Astrocyte of the hippocampus (primary cell): ENCODE measurements at places on chromosomes 4 and X.
A peak's percentile ranks its signal among the peaks of the same experiment; 100 is the strongest.

GRCh38 chr4:179817317-179817716 is 2375.1 kb upstream of the AGA start:
- no peak for DNase-seq

- DNase-seq, result no peak
Observed at GRCh38 chr4:89994176-89994873, 99.7 kb downstream of the MMRN1 start.

DNA sequence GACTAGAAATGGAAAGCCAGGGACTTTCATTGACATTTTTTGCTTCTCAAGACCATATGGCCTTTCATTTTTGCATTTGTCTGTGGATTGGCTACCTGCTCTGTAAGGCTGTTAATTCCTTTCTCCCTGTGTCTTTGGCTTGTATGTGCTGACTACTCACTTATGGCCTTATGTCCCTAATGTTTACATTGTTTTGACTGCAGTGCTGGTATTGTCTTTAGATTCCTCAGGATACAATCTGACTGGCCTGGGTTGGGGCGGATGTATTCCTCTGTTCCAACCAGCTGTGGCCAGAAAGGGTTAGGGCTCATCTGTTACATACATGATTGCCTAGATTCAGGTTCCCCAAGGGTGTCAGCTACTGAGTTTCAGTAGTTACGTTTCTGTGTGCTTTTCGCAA is 108.1 kb downstream of the RAPGEF2 start:
- DNase-seq, result no peak

- DNase-seq, result no peak
Observed at GRCh38 chr4:77006753-77007353, 57.3 kb downstream of the SEPTIN11 start.

DNA sequence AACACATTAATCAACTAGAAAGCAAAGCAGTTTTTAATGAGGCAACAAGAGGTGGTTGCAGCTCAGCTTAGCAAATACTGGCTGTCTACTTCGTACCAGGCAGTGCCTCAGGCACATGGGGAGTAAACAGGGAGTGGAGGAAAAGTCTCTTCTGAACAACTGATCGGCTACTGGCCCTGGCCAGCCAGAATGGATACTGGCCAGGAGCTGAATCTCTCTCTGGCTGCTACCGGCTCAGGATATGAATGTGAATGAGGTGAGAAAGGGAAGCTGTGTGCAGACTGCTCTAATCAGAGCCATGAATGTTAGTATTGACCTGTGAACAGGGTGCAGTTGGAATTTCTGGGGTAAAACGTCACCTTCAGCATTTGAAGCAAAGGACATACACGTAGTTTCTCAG is 77.3 kb downstream of the STK32B start:
- DNase-seq, result no peak

- peak; percentile 21 for DNase-seq
Observed at GRCh38 chrX:39577985-39578869, 519.5 kb downstream of the BCOR start.
